Activated naive CD4-positive, alpha-beta T cell treated with anti-CD3 and anti-CD28 coated beads, Interleukin-2, amount 50 U/mL, for 72 hours (primary cell): ENCODE measurements at places on chromosomes 2 and 18.

GRCh38 chr2:31249009-31249690, 15.2 kb downstream of the EHD3 start:
- DNase-seq = no peak

GRCh38 chr2:113888641-113889470, 1.0 kb upstream of the ACTR3 start:
- no peak for DNase-seq

DNA sequence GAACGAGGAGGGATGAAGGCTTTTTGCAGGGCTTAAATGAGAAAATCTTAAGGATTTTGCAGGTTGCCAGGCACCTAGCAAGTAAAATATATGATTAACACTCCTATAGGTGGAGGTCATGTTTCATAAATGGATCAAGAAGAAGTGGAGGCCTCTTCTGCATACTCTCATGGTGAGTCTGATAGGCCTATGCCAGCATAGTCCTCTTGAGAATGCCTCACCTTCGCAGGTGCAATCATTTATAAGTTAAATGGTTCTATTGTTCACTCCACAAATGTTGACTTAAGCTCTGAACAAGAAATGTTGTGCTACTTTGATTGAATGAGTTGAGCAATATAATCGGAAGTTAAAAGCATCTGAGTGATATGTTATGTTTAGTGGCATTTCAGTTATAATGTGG, 12.1 kb downstream of the LRRTM1 start:
- no peak for DNase-seq

DNA sequence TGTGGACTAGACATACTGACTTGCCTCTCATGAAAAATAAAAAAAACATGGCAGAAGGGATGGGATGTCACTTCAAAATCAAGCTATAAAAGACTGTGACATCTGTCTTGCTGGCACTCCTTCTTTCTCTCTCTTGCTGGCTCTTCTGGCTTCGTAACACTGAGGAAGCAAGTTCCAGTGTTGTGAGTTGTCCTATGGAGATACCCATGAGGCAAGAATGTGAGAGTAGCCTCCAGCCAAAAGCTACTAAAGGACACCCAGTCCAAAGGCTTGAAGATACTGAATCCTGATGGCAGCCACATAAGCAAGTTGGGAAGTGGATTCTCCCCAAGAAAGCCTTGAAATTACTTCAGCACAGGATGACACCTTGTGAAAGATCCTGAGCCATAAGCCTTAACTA, 376.1 kb upstream of the TMEFF2 start:
- no peak for DNase-seq

DNA sequence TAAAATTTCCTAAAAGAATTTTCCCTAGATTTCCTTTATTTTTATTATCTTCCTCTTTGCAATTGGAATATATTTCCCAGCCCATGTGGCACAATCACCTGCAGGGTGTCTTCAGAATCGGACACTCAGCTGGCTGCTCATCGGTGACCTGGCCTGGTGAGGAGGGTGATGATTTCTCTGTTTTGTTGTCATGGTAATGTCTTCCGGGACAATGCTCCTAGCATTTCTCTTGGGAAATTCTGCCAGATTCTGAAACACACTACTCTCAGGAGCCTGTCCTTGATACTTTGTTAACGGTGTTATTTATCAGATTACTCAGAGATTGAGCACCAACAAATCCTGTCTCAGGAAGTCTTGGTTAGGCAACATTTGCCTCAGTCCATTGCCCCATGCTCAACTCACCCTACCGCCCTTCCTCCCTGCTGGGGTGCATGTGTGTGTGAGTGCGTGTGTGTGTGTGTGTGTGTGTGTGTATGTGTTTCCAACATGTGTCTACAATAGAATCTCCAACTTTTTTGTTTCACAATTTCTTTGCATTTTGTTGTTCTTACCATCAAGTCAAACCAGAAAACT, 70.3 kb downstream of the MYT1L start:
- DNase-seq = no peak

DNA sequence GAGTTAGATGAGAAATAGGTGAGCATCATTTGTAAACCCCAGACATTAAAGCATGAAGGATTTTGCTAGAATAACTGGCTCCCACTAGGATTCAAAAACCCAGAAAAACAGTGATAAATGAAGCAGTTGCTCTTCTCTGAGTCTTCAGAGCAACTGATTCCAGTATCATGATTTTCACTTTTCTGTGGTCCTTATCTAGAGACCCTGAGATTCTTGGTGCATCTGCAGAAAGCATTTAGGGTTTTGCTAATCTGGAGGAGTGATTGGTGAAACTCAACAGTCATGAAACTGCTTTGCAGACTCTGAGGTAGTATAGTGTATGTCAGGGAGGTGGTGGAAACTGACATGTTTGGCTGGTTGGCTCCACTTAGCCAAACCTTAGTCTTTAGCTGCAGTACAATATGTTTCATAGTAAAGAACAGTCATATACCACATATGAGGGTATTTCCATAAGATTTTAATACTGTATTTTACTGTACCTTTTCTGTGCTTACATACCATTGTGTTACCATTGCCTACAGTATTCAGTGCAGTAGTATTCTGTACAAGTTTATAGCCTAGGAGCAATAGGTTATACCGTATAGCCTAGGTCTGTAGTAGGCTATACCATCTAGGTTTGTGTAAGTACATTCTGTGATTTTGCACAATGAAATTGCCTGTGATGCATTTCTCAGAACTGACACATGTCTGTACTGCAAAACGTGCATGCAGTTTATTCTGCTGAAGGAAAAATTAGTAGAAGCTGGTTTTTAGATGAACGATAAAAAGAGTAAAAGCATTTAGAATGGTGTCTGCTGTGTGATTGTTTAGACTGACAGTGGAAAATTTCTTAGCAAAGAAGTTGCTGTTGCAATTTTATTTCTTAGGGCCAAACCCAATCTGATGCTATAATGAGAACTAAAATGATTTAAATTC, 23.8 kb downstream of the EML4 start:
- no peak for DNase-seq

DNA sequence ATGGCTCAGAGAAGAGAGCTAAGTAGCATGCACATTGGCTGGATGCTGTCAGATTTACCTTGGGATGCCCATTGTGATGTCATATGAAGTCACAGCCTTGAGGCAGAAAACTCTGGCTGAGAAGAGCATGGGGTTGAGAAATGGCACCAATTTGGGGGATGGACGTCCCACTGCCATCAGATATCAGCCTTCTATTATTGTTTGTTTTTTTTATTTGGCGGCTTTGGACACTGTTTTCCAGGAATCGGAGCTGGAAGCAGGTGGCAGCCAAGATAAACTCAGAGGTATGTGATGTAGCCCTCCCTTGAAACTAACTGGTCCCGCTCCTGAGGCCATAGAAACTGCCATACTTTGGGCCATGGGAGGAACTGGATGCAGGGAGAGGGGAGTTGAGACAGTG, 40.6 kb downstream of the GCKR start:
- DNase-seq = no peak

DNA sequence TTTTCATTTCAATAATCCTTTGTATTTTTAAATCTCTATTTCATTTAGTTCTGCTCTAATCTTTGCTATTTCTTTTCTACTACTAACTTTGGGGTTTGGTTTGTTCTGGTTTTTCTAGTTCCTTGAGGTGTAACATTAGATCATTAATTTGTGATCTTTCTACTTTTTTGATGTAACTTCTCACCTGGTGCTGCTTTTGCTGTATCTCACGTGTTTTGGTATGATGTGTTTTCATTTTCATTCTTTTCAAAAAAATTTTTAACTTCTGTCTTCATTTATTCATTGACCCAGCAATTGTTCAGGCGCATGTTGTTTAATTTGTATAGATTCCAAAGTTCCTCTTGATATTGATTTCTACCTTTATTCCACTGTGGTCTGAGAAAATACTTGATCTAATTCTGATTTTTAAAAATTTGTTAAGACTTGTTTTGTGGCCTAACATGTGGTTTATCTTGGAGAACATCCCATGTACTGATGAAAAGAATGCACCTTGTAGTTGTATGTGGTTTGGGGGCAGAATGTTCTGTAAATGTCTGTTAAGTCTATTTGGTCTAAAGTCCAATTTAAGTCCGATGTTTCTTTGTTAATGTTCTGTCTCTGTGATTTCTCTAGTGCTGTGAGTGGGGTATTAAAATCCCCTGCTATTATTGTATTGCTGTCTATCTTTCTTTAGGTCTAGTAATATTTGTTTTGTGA, 17.3 kb upstream of the MALT1 start:
- no peak for DNase-seq

GRCh38 chr2:228615496-228615895, 434.0 kb upstream of the SPHKAP start:
- no peak for DNase-seq

DNA sequence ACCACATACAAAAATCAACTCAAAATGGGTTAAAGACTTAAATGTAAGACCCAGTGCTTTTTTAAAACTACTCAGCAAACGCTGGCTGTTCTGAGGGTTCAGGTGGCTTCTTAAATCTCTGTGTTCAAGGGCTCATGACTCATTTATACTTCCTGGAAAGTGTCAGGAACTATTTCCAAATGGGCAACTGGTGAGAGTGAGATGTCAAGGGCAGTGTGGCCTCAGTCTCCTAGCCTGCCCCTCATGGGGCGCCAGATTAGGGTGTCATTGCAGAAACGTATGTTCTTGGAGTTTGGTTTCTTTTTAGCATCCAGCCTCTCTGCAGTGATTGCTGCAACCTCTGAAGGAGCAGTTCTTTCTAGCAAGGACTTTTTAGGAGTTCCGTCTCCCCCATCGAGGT, 485.4 kb downstream of the TNS1 start:
- DNase-seq = no peak

- DNase-seq = no peak
Observed at GRCh38 chr2:85580206-85580605, 2.8 kb downstream of the VAMP8 start.

- no peak for DNase-seq
Observed at GRCh38 chr2:67642046-67642382, 244.9 kb downstream of the ETAA1 start.

DNA sequence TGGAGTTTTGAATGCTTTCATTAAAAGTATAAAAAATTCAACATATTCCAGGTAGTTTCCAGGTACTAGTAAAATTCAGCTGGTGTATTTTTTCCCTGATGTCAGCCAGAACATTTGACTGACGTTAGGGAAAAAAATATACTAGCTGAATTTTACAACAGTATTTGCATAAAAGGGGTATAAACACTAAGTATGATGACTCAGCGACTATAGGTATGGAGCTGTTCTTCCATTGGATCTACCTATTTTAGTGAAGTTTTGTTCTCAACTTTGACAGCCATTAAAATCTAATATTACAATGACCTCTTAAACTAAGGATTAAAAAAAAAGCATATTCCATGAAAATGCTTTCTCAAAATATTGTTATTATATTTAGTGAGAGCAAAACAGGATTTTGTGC, 155.9 kb downstream of the FSHR start:
- DNase-seq = no peak

- no peak for DNase-seq
Observed at GRCh38 chr2:70827388-70827787, 7.0 kb upstream of the CLEC4F start.

DNA sequence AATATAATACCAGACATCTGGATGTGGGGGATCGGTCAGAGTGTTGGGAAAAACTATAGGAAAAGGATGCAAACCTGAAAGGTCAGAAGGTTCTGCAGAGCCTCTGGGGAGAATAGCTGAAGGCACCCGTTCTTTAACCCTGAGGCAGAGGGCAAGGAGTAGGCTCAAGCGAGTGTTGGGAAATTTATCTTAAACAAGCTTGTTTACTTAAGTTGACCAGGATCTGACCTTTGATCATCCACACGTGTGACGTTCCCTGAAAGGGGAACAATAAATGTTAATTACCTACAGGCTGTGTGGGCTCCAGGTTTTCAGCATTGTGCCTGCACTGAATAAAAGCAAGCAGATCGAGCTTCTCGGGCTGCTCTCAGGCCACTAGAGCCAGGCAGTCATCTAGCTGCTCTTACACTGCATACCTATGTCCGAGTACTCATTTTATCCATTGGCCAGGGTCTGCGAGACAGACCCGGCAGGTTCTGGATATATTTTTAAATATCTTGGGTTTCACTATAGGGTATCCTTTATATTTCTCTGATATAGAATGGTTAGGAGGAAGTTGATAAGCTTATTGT, 400.6 kb upstream of the CHST9 start:
- no peak for DNase-seq

DNA sequence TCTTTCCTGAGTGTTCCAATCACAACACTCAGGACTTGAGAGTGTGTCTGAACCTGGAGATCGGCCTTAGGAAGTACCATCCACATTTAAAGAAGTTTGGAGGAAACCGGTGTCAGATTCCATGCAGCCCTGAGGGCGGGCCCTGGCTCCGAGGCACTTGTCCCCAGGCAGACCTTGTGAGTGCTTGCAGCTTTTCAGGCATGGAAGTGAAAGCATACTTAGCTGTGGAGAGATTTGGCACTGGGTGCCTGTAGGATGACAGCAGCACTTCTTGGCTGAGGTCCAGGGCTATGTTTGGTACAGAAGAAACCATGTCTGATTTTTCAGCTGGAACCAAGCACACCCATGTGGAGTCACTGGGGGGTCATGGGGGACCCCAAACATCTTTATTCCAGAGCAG, 230.8 kb downstream of the SEPTIN10 start:
- no peak for DNase-seq

DNA sequence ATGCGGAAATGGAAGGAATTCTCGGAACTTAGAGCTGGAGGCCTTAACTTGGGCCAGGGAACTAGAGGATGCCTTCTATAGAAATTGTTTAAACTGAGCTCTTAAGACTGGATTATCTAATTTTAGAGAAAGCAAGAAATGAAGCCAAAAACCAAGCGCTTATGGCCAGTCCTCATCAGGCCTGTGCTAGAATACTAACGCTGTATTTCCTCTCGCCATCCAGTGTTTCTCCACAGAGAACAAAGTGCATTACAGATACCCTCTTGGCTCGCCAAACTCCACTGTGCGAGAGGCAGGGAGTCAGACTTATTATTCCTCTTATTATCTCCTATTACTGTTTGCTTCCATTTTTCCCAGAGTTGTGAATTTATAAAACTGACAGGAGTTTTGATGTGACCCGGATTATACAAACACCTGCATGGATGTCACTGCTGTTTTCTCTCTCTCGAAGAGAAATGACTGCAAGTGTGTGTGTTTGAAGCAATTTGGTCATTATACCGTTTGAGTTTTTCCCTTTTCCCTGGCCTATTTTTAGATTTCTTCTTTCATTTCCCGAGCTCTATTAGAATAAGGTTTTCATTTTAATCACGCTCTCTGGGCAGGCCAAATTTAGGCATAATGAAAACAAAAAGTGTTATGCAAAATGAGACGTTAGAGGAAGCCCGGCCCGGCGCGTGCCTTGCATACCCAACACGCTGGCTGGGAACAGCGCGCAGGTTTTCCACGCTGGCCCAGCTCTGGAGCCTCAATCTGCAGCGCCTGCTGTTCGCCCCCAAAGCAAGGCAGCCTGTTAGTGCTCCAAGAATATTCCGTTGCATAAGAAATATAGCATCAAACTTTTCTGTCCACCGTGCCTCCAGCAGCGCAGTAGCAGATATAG, 103.3 kb downstream of the ALK start:
- DNase-seq = no peak

DNA sequence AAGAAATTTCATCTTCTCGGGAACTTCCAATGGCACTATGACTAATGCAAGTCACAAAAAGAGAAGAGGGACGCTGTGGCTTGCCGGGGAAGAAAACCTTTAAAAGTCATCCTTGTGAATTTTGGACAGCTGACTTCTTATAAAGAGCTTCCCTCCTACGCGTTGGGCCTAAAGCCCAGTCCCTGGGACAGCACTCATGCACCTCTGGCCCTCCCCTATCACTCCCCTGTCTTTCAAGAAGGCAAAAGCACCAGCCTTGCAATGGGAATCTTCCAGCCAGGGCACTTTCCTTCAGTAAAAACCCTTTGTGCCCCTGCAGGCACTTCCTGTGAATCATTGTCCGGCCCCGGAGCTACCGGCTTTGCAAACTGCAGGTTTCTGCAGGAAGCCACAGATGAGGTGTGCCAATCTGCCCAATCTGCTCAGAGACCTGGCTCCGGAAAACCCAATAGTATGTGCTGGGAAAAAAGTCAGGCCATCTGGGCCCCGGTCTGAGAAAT, 7.1 kb downstream of the MREG start:
- no peak for DNase-seq
